Esophagus squamous epithelium (tissue), 5 donors: ENCODE measurements at places on chromosomes 5 and 9.

GRCh38 chr9:90834828-90835595 is 33.4 kb downstream of the SYK start:
- DNase-seq, result no peak

DNA sequence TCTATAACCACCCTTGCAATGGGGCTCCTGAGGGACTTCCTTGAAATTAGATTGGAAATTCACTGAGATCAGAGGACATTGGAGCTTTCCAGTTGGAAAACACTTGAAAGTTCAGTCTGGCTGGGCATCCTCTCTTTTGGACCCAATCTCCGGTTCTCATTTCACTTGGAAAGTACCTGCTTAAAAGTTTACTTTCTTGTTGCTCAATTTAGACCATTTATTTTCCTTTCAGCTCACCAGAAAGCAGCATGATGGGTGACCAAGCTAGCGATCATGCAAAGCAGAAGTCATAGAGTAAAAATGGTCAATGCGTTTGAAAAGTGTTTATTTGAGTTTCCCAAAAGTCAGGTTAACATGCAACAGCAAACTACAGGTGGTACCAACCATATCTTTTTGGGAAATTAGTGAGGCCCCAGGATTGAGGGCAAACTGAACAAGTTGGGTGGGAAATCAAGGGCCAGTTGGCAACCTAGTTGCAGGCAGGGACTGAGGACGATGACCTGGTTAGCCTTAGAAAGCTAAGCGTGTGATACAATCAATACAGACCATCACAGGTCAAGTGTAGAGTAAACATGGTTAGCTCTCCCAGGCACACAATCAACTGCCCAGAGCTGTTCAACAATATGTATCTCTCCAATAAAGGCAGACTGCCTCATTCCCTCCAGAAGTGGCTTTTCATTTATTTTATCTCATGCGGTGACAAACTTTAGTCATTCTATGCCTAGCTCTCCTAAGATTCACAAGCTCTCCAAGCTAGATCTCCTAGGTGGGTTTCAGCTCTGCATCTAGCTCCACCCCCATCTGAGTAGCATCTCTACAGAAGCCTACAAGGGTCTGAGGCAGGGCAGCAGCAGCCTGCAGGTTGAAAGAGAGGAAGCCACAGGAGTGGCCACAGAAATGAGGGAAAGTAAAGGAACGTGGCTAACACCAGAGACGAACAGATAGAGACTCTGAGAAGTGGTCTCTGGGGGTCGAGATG is 136.9 kb downstream of the UGCG start:
- DNase-seq, result no peak

- no peak for DNase-seq
Observed at GRCh38 chr5:107293541-107294210, 377.1 kb downstream of the EFNA5 start.

DNA sequence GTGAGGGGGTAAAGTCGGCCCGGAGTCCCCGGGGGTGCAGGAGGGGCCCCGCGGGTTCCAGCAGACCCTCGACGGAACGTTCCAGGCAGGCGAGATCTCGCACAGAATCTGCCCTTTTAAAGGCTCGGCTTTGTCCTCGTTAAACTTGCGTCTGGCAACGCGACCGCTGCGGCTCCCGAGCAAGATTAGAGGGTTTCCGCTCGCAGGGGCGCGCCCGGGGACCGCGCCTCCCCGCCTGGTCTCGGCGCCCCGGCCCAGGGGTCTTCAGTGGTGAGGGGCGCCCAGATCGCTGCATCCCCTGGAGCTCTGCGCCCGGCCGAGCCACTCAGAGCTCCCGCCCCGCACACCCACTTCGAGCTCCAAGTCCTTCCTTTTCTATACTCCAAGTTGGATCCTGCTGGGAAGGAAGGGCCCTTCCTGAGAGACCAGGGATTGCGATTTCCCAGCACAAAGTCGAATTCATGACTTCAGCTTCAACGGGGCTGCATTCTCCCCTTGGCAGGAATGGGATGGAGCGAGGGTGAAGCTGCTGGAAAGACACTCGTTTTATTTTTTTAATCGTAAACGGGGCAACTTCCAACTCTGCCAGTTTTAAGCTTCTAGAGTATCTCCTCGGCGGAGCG is 11.3 kb downstream of the PROP1 start:
- no peak for DNase-seq

- no peak for DNase-seq
Observed at GRCh38 chr5:60346393-60346792, 353.6 kb downstream of the DEPDC1B start.

- DNase-seq, result no peak
Observed at GRCh38 chr9:130234340-130235260, 31.0 kb upstream of the HMCN2 start.

DNA sequence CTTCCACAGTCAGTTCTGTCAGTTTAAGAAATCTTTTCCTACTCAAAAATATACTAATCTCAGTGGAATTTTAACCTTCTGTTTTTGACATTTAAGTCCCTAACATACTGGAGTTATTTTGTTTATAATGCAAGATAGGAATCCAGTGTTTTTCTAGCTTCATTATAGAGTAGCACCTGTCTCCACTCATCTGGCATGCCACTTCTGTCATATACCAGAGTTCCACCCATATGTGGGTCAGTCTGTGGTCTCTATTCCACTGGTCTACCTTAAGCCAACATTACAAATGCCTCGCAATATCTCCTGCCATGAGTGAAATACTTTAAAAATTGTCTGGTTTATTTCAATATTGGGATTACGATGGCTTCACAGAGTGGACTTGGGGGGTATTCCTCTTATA is 42.9 kb downstream of the RNF145 start:
- DNase-seq, result no peak

DNA sequence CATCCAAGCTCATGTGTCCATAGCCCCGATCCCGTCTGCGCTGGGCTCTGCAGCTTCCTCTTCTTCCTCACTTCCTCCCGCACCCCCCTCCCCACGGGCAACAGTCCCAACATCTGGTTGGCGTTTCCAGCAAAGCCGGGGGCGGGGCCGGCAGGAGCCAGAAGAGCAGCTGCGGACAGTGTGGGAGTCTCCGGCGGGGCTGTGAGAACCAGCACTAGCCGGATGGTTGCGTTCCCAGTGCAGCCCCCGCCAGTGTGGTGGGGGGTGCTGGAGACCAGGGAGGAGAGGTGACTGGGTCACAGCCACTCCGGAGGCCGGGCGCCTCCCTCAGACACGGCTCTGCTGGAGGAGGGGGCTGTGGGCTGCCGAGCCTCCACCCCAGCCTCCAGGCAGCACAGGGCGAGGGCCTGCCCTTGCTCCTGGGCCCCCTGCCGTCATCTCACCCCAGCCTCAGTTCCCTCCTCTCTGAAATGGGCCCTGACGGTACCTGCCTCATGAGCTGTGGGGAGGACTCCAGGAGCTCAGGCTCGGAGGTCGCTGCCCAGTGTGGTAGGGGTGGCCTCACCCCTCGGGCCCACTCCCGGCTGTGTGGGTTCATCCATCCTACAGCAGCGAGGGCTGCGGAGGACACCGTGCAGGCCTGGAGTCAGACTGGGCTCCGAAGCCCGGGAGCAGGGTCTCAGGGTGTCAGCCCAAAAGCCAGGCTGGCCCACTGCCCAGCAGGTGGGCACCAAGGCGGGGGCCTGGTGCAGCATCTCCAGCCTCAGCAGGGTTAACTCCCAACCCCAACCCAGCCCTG is 41.5 kb upstream of the NOTCH1 start:
- DNase-seq, result no peak

DNA sequence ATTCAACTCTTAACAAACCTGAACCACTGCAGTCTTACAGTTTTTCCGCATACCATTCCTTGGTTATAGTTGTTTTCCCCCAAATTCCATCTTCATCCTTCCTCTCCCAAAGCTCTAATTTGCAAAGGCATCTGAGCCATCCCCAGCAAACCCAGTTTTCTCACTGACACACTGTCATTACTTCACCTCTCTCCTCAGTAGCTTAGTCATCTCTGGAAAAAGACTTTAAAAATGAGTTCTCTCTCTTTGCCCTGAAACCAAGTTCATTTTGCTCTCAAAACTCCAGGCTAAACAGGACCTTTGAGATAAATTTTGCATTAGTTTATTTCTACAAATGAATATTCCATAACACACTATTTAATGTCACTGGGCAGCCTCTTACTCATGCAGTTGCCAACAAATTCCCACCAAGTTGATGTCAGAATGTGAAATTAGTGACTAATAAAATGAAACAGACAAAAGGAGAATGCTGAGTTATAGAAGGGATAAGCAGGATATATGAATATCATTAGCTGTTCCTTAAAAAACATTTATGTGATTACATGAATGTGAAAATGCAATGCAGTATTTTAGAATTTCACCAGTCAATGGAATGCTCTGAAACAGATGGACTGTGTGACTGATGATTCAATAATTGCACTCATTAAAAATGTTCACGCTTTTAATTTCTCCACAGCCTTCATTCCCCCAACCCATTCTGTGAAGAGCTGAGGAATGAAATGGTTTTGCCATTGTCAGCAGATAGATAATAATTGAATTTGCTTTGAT is 107.4 kb upstream of the DMAC1 start:
- no peak for DNase-seq

DNA sequence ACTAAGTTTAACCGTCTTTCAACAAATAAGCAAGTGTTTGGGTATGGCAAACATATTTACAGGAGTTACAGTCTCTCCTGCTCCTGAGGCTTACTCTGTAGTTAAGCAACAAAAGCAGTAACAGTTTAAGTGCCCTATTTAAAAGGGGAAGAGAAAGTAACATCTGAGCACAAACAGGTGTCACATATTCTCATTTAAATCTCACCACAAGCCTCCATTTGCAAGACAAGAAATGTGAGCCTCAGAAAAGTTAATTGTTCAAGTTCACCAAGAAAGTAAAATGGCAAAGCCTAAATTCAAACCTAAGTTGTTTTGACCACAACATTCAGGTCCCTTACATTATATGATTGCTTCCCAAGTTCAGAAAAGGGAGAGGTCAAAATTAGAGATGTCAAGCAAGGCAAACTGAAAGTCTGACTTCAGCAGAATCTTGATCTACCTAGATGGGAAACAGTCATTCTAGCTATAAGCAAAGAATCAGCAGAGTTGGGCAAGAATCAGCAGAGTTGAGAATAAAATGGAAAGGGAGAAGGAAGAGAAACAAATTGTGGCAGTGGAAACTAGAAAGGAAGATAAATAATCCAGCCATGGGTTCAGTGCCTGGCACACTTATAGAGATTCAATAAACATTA is 93.4 kb downstream of the STRBP start:
- no peak for DNase-seq

DNA sequence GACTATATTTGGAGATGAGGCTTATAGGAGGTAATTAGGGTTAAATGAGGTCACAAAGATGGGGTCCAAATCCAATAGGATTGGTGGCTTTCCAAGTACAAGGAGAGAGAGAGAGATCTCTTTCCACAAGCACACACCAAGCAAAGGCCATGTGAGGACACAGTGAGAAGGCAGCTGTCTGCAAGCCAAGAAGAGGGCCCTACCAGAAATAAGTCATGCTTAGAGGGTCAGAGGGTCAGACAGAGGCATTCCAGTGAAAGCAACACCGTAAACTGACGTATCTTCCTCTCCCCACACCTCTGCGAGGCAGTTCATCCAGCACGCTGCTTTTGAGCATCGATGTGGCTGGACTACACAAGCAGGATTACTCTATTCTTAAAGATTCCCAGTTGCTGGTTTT is 87.9 kb downstream of the SLC1A3 start:
- no peak for DNase-seq

DNA sequence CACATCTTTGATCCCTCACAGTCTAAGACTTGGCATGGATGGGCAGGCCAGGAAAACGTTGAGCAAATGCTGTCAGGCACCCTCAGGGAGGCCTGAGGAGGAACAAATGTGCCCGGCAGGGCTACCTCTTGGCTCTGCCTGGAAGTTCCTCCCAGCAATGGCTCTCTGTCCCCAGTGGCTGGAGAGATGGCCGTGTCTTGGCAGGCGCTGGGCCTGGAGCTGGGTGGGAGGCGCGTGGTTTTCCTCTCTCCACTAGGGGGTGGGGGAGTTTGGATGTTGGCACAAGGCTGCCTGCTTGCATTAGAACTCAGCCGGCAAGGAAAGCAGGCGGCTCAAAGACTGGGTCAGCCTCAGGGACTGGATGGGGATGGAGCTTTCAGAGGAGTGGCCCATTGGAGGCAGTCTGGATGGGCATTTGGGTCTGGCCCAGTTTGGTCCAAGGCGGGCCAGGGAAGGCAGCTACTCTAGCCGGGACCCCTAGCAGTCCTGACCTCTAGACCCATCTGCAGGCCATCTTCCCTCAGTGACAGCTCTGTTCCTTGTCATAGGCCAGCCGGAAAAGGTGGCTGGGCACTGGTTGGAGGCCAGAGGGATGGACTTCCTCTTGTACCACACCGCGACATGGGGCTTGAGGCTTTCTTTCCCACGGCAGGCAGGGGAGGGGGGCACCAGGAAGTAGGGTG is 68.2 kb upstream of the STC2 start:
- DNase-seq, result no peak

GRCh38 chr5:137836997-137837396 is 30.7 kb upstream of the MYOT start:
- DNase-seq, result no peak

- no peak for DNase-seq
Observed at GRCh38 chr9:32426278-32426939, 42.0 kb downstream of the ACO1 start.

GRCh38 chr9:80175286-80176150 is 603.8 kb downstream of the TLE4 start:
- DNase-seq, result no peak

GRCh38 chr5:143679777-143680176 is 132.2 kb upstream of the HMHB1 start:
- no peak for DNase-seq

DNA sequence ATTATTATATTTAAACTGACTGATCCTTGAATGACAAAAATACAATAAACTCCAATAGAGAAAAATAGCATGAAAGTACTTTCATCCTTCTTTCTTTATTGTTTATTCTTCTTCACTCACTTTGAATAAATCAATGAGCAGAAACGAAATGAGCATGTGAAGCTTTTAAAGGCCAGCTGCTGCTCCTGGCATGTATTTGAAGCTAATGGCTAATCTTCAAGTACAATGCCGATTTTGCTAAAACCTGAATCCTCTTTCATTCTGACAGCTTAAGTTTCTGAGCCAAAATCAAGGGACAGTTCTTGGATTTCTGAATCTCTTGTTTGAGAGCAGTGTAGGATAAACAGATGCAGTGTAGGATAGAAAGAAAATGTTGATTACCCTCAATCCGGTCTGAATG is 237.3 kb downstream of the CDH10 start:
- no peak for DNase-seq

- DNase-seq, result no peak
Observed at GRCh38 chr9:4590430-4591122, 71.5 kb upstream of the PLPP6 start.

- no peak for DNase-seq
Observed at GRCh38 chr9:126521089-126521488, 92.6 kb upstream of the LMX1B start.

GRCh38 chr5:60010328-60010727 is 116.8 kb upstream of the PDE4D start:
- DNase-seq, result no peak

- DNase-seq, result no peak
Observed at GRCh38 chr5:150561192-150561512, 53.2 kb downstream of the NDST1 start.
